ENCODE measurements at places on chromosomes 2 and 18.

- no peak for DNase-seq
Observed at GRCh38 chr2:170265321-170265720, 87.4 kb downstream of the MYO3B start.

DNA sequence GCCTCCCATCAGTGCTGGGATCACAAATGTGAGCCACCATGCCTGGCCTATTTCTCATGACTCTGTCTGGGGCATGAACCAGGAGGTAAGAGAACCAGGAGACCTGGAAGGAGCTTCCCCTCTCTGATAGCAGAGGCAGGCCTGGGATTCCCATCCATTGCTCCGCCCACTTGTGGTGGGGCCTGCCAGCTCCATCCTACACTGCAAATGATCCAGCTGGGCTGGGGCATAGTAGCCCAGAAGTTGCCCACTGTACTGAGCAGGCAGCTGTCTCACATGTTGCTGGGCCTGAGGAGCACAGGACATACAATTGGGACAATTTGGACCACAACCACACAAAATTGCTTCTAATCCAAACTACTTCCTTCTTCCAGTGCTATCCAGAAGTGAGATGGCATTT lies 91.0 kb downstream of the MARCHF4 start:
- no peak for DNase-seq

DNA sequence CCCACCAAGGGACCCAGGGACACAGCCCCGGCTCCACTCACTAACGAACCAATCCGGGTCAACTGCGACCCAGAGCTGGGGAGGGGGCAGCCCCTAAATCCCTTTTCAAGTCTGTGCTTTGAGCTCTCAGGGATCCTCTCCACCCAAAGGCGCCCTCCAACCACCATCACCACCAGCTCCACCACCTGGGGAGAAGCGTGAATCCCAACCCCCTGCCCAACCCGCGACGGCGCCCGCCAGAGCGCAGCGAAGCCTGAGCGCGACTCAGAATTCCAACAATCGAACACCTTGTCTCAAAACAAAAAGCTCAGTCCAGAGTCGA lies 497 bp downstream of the DSC3 start:
- no peak for DNase-seq

DNA sequence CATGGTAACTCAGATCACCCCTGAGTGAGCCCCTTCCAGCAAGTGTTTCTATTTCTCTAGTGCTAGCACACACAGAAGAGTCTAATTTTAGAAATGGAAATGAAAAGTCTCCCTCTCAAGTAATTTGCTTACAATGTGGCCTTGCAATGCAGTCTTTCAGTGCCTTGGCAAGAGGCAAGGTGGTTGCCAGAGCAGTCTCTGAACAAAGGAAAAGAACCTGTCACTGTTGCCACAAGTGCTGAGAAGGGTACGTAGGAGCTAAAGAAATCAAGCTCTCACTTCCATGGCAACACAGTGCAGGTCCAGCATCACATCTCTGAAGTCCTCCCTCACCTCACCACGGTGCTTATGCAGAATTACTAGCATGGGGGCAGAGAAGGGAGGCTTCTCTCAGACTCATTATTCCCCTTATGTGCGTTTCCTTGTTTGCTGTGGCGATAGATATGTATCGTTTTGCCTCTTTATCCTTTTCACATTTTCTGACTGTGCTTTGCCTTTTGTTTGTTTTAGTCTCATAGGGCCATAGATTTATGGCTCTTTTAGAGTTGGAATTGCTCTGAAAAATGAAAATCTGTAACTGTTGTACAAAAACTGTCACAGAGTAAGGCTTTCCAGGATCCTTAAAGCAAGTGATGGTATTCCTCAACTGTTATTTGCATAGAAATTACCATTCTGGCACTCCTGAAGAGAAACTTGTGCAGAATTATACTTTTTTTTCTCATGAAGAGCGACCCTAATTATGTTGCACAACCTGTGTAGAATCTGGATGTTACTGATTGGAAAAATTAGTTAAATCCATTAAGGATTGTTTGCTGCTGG lies 164.8 kb downstream of the CCDC85A start:
- DNase-seq, result no peak

DNA sequence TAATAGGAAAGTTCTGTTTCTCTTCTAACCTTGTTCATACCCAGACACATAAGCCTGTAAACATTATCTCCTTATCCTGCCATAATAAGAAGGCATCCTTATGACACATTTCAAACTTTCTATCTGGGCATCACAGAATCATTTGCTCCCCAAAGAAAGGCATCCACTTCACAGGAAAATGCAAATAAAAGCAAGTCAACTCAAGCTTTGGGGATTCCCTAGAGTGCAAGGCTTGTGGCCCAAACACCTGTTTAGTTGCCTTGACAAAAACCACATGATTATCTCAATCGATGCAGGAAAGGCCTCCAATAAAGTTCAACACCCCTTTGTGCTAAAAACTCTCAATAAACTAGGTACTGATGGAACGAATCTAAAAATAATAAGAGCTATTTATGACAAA lies 195.7 kb upstream of the GALNT5 start:
- no peak for DNase-seq

- DNase-seq, result no peak
Observed at GRCh38 chr18:78363556-78364387, 615.8 kb upstream of the SALL3 start.
